ENCODE measurements at places on chromosomes 2 and 18.

- H3K27ac ChIP-seq, result no peak overlapping the region
- H3K27me3 ChIP-seq, result no peaks in the 10 kb centered on the region
- no peaks in the 10 kb centered on the region for H3K36me3 ChIP-seq
- H3K4me1 ChIP-seq, result no peaks in the 10 kb centered on the region
- no peak for DNase-seq
Measured at GRCh38 chr2:227188292-227188691, 23.9 kb downstream of the COL4A3 start.

DNA sequence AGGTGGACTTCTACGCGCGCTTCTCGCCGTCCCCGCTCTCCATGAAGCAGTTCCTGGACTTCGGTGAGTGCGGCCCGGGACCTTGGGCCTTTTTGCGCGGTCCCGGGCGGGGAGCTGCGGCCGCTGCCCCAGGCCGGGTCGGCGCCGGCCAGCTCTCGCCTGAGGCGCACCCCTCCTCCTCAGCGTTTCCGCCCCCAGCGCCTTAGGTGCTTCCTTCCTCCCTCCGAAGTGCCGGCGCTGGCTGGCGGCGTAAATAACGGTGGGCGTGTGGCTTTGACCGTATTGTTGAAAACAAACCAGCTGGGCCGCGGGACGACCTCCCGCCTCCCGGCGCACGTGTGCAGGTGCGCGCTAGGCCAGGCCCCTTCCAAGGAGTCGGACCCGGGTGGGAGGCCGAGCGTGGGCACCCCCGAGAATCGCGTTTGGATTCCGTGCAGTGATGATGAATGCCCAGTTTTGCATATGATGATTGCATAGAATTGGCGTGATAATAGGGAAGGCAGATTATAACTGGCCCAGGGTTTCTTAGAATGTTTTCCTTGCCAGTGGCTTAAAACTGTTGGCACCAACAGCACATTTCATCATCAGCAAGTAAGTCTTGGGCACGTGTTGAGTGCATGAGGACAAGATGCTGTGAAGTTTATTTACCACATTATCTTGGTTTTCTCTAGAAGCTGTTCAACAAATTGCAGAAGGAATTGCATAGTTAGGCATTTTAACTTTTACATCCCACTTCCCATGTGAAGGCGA lies 569 bp downstream of the PDK1 start:
- H3K4me1 ChIP-seq, result peaks cover 32% of the 10 kb centered on the region
- DNase-seq, result peak; percentile 95
- peak overlapping the region; percentile 96 for H3K27ac ChIP-seq
- H3K4me3 ChIP-seq, result peak overlapping the region; percentile 88
- no peaks in the 10 kb centered on the region for H3K27me3 ChIP-seq

DNA sequence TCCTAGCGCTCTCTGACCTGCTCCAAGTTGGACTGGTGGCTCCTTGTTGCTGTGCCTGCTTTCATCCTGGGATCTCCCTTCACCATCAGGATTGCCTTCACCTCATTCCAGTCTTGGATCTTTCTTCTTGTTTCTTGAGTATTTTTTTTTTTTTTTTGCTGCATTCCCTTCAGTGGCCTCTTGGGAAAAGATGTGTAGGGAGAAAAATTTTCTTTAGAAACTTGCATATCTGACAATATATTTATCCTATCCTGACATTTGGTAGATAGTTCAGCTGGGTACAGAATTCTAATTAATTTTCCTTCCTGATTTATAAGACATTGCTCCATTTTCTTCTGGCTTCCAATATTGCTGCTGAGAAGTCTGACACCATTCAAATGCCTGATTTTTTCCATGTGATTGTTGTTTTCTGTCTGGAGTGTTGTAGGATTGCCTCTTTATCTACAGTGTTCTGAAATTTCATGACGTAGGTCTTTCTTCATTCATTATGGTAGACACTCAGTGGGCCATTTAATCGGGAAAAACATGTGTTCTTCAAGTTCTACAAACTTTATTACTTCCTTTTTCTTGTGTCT lies 23.0 kb upstream of the IL1A start:
- H3K4me1 ChIP-seq, result peaks cover 2% of the 10 kb centered on the region
- H3K36me3 ChIP-seq, result no peaks in the 10 kb centered on the region
- H3K27ac ChIP-seq, result no peak overlapping the region
- H3K4me3 ChIP-seq, result no peak overlapping the region
- no peaks in the 10 kb centered on the region for H3K27me3 ChIP-seq

GRCh38 chr2:151374436-151374835 lies 17.0 kb downstream of the TNFAIP6 start:
- H3K4me3 ChIP-seq, result no peak overlapping the region
- no peaks in the 10 kb centered on the region for H3K27me3 ChIP-seq
- no peak for DNase-seq
- H3K4me1 ChIP-seq, result no peaks in the 10 kb centered on the region
- no peak overlapping the region for H3K27ac ChIP-seq
